Right ventricle myocardium superior (tissue), 1 donor: ENCODE measurements at places on chromosomes 4 and X. TPM values are rescaled to one million over a fixed set of nuclear protein-coding genes. Genes with fewer than 3 reads are reported as not detected.

HSFX3 gene
- total RNA-seq: not detected

NUP54 gene
- 18.2 TPM for total RNA-seq

TMSB15C gene
- total RNA-seq: 0.48 TPM

CYLC1 gene
- not detected for total RNA-seq

GLUD2 gene
- 1.4 TPM for total RNA-seq
